LoVo (cell line): ENCODE measurements at places on chromosomes 11 and 22.

DNA sequence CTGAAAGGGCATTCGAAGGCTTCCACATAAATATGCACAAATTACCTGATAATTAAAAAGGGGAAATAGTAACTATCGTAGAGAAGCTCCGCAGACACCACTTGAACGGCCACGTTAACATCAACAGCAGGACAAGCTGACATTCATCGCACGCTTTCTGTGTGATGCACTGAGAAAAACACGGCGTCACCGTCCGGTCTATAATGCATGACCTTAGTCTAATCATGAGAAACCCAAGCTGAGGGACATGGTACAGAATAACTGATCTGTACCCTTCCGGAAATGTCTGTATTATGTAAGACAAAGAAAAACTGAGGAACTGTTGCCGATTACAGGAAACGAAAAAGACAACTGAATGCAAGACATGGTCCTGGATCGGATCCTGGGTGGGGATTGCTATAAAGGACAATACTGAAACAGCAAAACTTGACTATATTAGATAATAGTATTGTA, 678 bp upstream of the RANGAP1 start:
- DNase-seq = peak; percentile 29

GRCh38 chr11:111582163-111582562, 20.1 kb upstream of the SIK2 start:
- DNase-seq = no peak

DNA sequence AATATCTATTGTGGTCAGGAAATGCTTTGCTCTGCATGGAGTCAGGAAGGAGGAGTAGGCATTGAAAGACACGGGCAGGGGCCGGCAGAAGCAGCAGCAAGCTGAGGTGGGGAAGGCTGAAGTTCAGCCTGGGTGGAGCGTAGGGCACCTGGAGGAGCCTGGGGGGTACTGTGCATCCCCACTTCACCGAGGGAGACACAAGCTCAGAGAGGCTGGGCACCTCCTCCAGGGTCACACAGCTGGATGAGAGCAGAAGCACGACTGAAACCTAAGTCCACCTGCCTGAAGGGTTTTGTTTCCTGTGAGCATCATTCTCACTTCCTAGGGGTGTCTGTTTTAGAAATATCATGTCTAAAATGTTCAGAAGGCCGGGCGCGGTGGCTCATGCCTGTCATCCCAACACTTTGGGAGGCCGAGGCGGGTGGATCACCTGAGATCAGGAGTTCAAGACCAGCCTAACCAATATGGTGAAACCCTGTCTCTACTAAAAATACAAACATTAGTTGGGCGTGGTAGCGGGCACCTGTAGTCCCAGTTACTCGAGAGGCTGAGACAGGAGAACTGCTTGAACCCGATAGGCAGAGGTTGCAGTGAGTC, 138.3 kb downstream of the MPPED1 start:
- no peak for DNase-seq

DNA sequence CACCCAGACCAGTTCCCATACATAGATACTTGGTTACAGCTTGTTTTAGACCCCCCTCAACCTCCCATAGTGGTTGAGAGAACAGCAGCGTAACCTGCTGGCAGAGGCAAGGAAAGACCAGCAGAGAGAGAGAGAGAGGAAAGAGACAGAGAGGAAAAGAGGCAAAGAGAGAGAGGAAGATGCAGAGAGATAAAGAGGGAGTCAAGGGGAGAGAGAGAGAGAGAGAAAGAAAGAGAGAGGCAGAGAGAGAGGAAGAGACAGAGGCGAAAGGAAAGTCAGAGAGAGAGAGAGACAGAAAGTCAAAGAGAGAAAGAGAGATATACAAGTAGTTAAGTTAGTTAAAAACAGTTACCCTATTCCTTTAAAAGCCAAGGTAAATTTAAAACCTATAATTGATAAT, 52.5 kb downstream of the NEU3 start:
- DNase-seq = no peak

GRCh38 chr22:35292786-35293185, 6.9 kb upstream of the TOM1 start:
- DNase-seq = no peak

- peak; percentile 58 for DNase-seq
Measured at GRCh38 chr11:36492724-36493304, 17.3 kb downstream of the TRAF6 start.

GRCh38 chr22:39907605-39908097, 6.8 kb downstream of the GRAP2 start:
- DNase-seq = no peak

- DNase-seq = no peak
Measured at GRCh38 chr22:44344407-44344806, 31.7 kb upstream of the SHISAL1 start.

DNA sequence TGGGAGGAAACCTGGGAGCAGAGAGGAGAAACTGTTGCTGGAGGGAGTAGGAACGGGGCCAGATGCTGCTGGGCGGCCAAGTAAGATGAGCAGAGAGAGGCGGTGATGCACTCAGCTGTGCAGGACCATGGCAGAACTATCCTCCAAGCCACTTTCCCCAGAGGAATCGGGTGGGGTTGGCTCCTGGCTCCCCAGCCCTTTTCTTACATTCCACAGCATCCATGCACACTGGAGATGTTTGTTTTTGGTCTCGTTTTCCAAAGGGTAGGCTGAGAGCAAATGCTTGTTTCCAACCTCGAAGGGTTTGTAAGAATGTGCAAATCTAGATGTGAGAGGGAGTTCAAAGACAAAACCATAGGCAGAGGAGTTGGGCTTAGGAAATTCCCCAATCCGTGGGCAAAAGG, 73.2 kb downstream of the DBX1 start:
- no peak for DNase-seq

- no peak for DNase-seq
Measured at GRCh38 chr11:118180300-118180703, 3.9 kb upstream of the SCN2B start.
